Fibroblast of pulmonary artery (primary cell): ENCODE measurements at places on chromosomes 5 and 9.
A peak's percentile ranks its signal among the peaks of the same experiment; 100 is the strongest.

GRCh38 chr9:107131108-107131799, 151.8 kb upstream of the RAD23B start:
- DNase-seq, result no peak

DNA sequence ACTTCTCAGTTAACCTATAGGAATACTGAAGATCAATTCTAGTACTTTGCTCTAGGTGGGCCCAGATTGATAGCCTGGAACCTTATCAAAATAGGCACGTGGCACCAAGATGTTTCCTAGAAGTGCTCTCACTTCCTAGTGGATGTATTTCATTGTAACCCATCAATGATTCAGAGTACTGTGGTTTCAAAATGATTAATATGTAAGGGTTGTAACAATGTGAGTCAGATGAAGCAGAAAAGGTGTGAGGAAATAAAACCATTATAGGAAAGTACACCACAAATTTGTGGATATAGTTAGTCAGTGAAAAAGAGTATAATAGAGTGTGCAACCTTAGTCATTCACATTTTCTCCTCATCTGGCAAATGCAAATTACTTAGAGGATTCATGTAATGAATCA, 177.3 kb upstream of the FST start:
- DNase-seq, result peak; percentile 58

DNA sequence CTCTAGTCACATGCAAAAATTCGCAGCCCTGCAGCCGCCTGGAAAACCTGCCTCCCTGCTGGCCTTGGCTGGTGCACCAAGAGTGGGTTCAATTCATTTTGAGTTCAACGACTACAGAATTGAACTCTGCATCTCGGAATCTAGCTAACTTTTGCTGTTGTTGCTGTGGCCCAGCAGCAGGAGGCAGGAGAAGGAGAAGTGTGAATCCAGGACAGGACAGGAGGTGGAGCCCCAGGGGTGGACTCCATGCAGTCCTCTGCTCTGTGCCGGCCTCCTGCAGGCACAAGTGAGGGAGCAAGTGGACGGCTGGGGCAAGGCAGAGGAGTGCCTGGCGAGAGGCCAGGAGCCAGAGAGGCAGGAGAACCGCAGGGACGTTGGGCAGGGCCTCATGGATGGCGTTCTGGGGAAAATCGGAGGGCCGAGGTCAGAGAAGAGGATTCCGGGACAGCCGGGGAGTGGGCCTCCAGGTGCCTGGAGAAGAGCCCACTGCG, 214.2 kb downstream of the FANCC start:
- DNase-seq, result no peak

DNA sequence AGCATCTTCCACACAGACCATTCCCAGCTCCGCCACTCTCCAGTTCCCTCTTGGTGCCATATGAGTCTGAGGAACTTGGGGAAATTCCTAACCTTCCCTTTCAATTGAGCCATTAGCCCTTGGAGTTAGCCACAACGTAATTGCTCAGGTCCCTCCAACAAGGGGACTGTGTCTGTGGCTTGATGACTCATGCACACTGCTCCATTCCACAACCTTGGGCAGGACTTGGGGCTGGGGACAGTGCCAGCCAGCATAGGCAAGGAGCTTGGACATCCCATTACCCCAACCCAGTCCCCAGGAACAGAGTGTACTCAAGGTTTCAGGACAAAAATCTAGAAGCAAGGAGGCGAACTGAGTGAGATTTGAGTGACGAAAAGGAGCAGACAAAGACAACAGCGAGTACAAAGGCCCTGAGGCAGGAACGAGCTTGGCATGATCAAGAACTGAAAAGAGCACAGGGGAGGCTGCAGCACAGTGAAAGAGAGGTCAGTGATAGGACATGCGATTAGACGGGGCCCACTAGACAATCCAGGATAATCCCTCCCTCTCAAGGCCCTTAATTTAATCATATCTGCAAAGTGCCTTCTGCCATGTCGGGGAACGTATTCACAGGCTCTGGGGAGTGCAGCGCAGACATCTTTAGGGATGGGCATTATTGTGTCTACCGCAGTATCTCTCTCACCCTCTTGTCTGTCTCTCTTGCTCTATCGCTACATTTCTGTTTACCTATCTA, 16.0 kb upstream of the JADE2 start:
- peak; percentile 33 for DNase-seq

DNA sequence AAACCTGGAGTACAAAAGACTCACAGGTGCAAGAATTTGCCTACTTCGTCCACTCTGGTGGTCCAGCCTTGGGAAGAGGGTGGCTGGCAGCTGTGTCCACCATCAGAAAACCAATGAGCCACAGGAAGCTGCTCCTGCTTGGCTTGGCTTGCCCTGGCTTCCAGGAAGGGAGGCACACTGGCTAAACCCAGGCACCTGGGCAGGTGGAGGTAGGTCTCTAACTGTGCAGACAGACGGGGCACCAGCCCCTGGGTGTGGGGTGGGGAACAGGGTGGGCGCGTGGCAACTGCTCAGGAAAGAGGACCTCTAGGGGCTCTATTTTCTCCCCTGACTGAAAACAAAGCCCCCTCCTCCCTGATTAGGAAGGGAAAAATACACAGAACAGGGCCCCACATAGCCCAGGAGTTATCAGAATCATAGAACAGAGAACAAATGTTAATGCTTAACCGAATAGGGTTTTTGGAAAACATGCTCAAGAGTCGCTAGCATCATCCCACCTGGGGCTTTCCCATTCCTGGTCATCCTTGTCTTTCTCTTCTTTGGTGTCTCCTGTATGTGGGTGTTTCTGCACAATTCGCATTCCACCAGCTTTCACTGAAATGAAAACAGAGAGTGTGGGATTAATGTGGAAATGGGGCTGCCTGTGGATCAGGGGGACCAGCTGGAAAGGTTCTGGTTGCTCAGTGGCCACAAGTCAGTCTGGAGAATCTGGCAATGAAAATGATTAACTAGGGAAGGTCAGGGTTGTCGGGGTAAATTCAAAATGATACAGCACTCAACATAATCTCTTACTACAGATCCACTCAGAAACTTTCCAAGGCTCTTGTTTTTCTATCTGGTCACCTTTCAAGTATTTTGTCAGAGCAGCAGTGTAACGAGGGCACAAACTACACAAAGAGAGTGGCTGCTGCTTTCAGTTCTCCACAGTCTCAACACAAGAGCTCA, 13.1 kb downstream of the DAP start:
- no peak for DNase-seq

DNA sequence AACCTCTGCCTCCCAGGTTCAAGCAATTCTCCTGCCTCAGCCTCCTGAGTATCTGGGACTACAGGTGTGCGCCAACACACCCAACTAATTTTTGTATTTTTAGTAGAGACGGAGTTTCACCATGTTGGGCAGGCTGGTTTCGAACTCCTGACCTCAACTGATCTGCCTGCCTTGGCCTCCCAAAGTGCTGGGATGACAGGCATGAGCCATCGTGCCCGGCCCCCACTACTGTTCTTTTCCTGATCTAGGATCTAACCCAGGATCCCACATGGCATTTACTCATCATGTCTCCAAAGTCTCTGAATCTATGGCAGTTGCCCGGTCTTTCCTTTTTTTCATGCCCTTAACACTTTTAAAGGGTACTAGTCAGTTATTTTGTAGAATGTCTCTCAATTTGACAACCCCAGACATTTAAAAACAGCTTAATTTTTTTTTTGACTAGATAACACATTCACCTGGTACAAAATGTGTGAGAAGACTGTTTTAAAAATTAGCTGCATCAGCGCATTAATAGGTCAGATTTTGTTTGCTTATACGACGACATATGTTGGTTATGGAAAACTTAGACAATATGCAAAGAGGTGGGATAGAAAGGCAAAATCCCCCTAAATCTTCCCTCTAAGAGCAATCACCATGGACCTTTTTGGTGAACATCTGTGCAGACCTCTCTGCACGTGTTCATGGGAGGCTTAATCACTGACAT, 46.5 kb downstream of the STOM start:
- DNase-seq, result no peak
